Suppressor macrophage (primary cell): ENCODE measurements at places on chromosomes 2 and 18.

DNA sequence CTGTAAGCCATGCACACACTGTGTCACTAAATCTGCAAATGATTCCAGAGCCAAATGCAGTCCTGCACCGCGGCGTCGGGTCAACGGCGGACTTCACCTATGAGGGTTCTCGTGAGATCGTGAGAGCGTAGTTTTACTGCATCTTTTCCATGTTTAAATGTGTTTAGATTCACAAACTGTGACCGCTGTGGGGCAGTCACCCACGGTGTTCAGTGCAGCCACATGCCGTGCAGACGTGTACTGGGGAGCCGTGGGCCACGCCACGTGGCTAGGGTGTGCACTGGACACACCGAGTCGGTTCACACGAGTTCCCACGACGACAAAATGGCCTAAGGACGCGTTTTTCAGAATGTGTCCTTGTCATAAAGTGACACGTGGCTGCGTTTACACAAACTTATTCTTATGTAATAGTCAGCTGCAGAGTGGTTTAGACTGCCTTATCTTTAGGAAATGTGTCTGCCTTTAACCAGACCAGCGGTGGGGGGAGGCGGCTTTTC, 34.1 kb downstream of the NFATC1 start:
- peak; percentile 22 for DNase-seq

DNA sequence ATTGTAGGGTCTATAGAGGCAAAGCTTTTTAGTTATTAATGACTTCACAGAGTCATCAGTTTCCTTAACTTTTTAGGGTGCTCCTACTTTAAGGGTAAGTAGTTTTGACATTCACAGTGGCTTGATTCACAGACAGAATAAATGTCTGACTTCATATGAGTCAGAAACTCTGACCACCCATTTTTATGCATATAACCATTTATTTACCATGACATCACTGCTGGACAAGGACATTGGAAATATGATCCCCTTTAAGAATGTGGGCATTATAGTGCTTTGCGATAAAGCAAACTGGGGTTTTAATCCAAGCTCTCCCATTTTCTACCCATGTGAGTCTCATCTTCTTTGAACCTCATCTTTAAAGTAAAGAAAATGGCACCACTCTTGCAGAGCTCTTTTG, 162.0 kb upstream of the MC4R start:
- DNase-seq = no peak

- peak; percentile 81 for DNase-seq
Measured at GRCh38 chr2:60641811-60642788, 88.6 kb upstream of the BCL11A start.

DNA sequence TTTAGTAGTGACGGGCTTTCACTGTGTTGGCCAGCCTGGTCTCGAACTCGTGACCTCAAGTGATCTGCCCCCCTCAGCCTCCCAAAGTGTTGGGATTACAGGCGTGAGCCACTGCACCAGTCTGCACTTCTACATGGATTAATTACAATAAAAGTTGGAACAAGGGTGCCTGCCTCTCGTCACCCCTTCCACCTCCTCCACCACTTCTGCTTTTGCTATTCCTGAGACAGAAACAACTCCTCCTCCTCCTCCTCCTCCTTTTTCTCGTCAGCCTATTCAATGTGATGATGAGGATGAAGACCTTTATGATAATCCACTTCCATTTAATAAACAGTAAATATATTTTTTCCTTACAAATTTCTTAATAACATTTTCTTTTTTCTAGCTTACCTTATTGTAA, 35.2 kb downstream of the SRBD1 start:
- DNase-seq = peak; percentile 44

DNA sequence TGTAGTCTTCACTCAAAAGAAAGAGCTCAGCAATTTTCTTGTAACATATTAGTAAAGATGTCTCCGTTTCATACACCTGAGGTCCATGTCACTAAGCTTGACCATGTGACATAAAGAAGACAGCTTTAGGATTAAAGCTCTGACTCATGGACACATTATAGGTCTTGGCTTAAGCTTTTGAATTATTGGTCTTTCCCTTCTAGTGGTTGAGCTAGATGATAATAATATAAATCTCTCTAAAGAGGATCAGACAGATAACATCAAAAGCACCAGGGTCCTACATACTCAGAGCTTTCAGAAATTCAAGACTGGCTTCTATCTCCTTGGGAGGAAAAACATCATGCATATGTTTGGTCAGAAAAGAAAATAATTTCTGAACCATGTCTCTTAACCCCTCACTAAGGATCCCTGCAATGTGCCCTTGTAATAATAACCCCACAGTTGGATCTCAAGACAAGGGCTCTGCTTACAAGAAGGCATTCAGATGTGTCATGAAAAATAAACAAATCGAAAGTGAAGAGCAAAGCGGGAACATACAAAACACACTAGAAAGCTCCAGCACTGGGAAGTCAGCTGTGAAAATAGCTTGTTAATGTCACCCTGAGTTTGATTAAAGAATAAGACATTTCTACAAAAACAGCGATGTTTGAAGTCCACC, 174.5 kb downstream of the PID1 start:
- no peak for DNase-seq

GRCh38 chr2:188787021-188787657, 187.0 kb upstream of the COL3A1 start:
- no peak for DNase-seq

DNA sequence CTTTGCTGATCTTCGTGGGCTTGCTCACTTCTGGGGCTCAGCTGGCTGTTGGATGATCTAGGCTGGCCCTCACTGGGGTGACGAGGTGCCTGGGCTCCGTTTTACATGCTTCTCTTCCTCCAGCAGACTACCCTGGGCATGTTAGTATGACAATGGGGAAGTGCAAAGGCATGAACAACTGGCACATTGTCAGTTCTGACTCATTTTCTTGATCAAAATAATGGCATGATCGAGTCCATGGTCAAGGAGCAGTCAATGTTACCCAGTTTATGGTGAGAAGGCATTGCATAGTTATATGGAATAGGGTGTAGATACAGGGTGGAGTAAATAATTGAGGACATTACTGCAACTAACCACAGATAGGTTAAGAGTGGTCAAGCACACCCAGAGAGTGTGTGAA, 10.0 kb upstream of the UPP2 start:
- no peak for DNase-seq

GRCh38 chr18:13943338-13943737, 28.0 kb upstream of the MC2R start:
- DNase-seq = no peak

DNA sequence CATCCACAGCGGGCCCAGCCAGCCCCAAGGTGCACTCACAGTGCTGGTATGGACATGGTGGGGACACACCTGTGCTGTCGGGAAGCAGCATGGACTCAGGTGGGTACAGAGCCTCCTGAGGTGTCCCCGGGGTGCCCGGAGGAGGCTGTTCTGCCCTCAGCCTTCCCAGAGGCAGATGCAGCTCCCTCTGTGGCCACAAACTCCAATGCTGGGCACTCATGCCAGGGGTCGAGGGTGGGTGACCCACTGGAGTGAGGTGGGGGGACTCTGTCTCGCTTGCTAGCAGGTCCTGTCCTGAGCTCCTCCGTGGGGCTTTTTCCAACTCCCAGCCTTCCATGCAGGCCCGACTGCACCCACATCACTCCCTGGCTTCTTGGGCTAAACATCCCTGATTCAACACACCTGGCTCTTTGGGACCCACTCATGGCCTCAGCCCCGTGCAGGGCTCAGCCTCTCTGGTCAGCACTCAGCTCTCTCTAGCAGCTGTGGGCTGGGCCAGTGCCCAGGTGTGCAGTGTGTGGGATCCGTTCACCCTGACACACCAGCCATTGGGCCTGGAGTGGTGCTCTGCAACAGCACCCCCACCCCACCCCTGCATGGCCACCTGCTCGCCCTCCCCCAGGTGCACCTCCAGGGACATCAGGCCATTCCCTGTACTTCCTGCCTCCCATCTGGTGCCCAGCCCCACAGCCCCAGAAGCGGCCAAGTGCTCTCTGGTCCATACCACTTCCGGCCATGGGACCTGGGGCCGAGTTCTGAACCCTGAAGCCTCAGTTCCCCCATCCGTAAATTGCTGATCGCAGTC, 16.0 kb downstream of the RAMP1 start:
- DNase-seq = no peak

DNA sequence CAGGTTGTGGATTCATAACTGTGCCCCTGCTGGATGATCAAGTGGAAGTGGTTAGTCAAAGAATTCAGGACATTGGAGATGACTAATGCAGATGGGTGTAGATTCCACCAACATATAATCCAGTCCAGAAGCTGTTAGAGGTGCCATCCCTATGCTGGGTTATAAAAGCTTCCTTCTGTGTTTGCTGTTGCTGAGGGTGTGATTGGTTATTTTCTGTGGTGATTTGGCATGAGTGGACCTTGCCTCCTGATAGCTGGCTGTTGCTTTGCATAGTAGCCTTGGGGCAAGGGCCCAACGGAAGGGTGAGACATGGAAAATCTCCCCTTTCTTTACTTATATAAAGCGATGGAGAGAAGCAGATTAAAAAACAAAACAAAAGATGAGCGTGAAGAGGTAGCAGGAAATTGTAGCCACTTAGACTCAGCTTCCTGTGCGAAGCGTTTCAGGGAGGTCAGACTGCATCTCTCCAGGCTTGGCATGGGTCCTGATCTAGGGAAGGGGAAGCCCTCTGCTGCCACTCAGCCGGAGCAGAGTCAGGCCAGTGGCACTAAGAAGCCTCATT, 190.4 kb downstream of the FMNL2 start:
- peak; percentile 31 for DNase-seq

- no peak for DNase-seq
Measured at GRCh38 chr18:10949655-10950054, 199.7 kb downstream of the PIEZO2 start.

DNA sequence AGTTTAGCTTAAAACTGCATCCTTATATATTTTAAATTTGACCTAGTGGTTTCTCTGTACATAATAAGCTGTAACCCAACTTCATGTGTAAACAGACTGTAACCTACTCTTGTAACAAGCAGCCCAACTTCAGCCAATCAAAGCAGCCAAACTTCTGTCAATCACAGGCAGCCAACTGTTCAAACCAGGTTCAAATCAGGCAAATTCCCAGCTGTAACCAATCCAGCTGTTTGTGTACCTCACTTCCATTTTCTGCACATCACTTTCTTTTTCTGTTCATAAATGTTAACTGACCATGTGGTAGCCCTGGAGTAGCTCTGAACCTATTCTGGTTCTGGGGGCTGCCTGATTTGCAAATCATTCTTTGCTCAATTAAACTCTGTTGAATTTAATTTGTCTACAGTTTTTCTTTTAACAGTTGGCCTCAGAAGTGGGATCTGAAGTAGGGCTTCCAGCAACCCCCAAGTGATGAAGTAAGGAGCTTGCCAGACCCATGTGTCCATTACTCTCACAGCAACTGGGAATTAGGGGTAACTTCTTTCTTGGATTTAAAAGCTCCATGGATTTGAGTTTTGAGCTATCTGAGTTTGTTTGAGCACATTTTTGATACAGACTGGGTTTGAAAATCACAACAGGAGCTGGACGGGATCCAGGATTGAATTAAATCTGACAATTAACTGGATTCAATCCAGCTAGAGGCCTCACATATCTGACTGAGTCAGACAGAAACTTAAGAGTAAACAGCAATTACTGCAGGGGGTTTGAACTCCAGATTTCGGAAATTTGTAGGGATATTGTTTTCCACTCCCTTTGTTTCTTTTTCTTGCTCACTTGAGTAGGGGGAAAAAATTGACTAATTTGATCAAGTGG, 1569.7 kb upstream of the SLC39A10 start:
- no peak for DNase-seq

GRCh38 chr2:46258937-46259776, 38.0 kb upstream of the EPAS1 start:
- DNase-seq = no peak

DNA sequence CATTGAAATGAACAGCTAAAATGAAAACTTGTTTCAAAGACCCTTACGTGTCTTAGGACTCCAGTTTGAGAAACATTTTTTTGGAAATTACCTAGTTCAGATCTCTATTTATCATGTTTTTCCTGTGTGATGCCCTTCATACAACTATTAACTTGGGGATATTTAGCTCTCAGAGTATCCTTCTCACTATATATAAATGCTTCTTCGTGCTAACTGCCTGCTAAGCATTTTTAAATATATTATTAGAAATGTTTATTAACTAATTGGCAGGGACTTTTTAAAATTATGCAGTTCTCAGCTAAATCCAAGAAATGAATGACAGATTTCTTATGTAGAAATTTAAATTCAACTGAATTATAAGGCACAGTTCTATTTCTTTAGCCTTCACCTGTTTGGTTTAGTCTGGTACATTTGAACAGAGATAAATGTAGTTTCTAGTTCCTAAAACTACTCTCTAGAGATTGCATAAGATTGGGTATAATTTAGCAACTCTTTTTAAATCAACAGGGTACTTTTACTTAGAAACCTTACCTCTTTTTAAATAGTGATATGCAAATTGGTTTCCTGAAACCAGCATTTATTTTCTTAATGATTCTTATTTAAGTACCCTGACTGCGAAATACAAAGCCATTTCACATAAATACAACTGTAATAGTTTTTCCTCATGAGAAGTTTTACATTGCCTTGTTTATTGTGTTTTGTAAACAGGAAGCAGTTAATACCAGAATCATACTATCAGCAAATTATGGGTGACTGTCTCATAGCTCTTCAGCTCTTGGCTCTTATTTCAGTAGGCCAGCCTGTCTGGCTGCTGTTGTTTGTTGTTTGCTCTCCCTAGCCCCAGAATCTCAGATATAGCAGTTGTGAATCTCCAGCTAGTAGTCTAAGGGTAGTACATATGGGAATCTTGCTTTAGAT, 140.7 kb downstream of the PTRHD1 start:
- DNase-seq = peak; percentile 64

DNA sequence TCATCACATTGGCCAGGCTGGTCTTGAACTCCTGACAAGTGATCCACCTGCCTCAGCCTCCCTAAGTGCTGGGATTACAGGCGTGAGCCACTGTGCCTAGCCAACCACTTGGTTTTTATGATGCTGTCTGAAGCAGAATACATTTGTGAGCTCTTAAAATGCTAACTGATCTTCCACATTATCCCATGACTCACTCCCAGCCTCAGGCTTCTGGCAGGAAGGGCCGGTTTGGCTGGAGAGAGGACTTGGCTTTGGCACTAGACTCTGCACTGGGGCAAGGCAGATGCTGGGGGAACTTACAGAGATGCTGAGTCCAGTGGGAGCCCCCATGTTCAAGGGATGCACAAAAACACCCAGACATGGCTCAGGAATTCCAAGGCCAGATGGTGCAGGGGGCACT, 40.5 kb upstream of the SH3BP4 start:
- DNase-seq = no peak

DNA sequence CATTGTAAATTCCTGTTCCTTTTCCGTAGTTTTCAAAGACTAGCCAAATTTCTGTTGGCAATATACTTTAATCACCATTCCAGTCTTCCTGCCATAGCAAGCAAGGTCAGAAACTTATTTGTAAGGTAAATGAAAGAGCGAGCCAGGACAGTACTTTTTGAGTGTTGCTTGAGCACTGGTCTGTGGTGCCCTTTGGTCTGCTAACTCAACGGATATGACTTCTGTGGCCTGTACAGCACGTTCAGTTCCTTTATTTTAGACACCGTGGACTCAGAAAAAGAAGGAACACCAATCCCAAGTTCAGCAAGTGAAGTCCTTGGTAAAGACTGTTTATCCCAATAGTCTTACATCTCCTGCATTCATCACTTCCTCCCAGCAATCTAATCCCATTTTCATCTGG, 166.3 kb downstream of the MYO1B start:
- peak; percentile 15 for DNase-seq

GRCh38 chr18:40546875-40547274, 1408.2 kb upstream of the PIK3C3 start:
- no peak for DNase-seq

GRCh38 chr2:61774351-61774750, 79.5 kb downstream of the FAM161A start:
- DNase-seq = peak; percentile 85
